RKO (cell line): ENCODE measurements at places on chromosomes 11 and 22.

DNA sequence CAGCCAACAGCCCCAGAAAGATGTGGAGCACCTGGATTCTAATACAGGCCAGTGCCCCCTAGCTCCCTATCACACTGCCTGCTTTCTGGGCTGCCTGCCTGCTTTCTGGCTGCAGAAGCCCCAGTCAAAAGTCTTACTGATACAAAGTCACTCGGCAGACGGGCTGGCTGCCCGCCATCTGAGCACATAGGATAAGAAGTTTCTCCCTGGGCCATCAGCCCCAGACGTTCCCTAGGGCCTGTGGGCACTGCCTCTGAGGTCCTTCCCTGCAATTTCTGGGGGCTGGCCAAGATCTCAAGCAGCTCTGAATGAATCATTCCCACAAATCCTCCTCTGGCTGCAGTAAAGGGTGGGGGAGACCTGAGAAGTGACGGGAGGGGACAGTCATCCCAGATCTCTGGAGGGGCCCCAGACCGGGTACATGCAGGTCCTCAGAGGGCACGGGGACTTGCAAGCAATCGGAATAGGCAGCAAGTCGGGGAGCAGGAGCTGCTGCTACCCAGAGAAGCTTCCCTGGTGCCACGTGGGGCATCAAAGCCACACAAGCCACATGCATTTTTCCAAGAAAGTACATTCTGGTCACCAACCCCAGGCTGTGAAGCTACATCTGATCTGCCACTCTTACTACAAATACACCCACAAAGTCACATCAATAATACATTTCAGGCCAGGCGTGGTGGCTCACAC lies 4.7 kb downstream of the TPST2 start:
- DNase-seq = peak; percentile 32

DNA sequence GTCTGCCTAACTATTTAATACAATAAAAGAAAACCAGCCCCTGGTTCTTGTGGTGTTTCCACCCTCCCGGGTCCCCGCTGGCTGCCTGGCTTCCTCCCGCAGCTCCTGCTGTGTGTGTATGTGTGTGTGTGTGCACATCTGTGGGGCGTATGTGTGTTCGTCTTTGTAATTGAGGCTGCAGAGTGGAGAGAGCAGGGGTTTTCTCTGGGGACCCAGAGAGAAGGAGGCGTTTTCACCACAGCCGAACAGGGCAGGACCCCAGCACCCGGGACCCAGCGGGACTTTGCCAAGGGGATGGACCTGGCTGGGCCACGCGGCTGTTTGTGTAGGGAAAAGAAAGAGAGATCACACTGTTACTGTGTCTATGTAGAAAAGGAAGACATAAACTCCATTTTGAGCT lies 42.7 kb downstream of the IGLL1 start:
- no peak for DNase-seq

DNA sequence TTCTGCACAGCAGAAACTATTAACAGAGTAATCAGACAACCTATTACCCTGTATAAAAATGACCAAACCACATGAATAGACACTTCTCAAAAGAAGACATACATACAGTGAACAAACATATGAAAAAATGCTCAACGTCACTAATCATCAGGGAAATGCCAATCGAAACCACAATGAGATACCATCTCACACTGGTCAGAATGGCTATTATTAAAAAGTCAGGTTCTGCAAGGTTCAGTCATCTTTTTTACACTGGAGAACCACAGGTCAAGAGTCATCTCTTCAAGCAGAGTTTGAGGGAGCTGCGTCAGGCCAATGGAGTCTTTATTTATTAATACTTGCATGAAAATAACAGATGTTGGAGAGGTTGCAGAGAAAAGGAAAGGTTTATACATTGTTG lies 40.4 kb downstream of the RCN1 start:
- DNase-seq = no peak

- DNase-seq = no peak
Observed at GRCh38 chr11:112761911-112762706, 199.1 kb upstream of the NCAM1 start.

- no peak for DNase-seq
Observed at GRCh38 chr11:131612533-131612932, 242.1 kb downstream of the NTM start.

DNA sequence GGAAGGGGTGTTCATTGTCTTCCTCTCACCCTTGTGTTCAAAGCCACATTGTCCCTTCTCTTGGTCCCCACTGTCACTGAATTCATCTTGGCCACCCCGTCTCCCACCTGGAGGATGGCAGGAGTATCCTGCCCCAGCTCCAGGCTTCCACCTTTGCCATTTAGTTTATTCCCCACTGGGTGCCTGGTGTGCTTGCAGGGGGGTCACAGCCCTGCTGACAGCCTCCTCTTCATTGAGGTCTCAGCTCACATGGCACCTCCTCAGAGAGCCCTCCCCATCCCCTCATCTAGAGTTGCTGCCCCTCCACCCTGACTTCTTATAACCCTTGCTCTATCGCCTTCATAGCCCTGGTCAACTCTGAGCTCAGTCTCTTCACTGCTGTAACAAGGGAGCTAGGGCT lies 36.6 kb downstream of the KIAA1671 start:
- DNase-seq = no peak

- peak; percentile 43 for DNase-seq
Observed at GRCh38 chr11:46590740-46591605, 2.9 kb downstream of the AMBRA1 start.

DNA sequence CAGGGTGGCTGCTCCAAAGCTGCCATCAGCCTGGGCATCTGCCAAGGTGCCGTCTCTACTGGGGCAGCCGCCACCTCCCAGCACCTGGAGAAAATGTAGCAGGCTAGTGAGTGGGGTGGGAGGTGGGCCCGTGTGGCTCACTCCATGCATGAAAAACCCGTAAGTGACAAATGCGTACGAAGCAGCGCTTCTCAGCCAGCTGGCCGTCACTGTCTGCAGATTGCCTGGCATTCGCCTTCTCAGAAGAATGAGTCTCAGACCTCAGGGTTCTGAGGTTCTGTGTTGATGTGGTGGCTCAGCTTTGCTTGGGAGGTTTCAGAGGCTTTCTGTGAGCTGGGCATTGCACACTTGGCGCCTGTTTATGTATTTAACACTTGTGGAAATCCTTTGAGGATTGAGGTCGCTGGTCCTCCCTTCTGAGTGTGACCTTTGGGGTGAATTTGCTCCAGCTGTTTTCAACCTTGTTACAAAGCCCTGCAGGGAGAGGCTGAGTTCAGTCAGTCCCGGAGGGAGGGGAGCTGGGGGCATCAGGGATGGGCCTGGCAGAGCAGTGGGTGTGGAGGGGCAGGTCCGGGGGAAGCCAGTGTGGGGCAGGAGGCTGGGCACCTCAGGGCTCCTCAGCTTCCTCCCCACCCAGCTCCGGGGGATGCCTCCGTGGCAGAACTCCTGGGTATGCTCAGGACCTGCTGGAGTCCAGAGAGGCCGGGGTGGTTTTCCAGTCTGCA lies 977.0 kb downstream of the TBC1D22A start:
- DNase-seq = no peak

GRCh38 chr11:127114035-127114434 lies 113.5 kb upstream of the KIRREL3 start:
- DNase-seq = no peak

DNA sequence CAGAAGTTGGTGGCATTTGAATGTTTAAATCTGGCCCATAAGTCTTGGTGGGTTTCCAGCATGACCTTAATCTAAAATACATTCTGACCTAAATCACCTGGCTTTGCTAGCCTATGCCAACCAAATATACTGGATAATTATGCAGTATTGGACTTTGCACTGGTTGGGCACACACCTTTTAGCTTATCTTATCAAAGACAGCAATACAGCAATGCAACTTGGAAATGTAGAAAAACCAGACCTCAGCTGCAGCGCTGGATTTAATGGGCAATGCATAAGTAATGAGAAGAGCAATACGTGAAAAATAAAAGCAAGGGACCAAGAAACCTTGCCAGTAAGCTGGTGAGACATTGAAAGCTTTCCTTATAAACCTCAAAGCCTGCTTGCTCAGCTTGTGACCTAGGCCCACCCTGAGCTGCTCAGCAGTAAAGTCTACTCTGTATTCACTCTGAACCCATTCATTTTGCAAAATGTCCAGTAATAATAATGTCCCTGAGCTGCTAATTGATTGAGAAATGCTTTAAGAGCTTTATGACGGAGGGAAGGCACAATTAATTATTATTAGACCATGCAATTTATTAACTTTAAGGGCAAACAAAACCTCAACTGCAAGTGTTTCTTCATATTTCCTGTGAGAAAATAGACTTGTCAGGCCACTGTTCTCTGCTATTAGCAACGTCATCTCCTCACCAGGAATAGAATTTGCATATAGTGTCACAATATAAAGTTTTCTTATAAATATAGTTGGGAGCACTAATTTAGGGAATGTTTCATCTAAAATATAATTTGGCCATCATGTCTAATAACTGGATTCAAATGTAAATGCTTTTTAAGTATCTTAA lies 49.4 kb upstream of the CEP295 start:
- no peak for DNase-seq

- DNase-seq = no peak
Observed at GRCh38 chr11:35932121-35932520, 11.7 kb upstream of the LDLRAD3 start.

DNA sequence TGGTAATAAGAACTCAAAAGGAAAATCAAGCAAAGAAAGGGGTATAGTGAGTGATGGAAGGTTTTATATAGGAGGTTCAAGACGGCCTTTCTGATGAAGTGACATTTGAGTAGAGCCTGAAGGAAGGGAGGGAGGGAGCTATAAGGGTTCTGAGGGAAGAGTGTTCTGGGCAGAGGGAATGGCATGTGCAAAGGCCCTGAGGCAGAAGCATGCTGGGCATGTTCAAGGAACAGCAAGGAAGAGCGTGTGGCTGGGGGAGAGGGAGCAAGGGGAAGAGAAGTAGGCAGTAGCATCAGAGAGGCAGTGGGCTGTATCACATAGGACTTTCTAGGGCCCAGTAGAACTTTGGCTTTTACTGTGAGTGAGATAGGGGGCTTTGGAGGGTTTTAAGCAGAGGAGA lies 108.9 kb upstream of the NAV2 start:
- no peak for DNase-seq

DNA sequence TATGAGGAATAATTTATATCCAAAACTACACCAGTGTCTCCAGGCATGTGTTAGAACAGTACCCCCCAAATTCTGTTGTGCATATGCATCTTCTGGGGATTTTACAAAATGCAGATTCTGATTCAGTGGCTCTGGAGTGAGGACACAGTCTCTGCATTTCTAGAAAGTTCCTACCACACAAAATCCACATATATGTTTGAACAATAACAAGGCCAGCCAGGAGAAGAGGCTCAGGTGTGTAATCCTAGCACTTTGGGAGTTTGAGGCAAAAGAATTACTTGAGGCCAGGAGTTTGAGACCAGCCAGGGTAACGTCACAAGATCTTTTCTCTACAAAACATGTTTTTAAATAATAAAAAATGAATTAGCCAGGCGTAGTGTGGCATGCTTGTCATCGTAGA lies 84.9 kb downstream of the ZNF280B start:
- no peak for DNase-seq

GRCh38 chr11:64251016-64251752 lies at the start of gene PLCB3:
Gene PLCB3 (plus strand): TSS chr11:64251530. CDS start chr11:64251650, 120 bp downstream.
- peak; percentile 59 for DNase-seq

DNA sequence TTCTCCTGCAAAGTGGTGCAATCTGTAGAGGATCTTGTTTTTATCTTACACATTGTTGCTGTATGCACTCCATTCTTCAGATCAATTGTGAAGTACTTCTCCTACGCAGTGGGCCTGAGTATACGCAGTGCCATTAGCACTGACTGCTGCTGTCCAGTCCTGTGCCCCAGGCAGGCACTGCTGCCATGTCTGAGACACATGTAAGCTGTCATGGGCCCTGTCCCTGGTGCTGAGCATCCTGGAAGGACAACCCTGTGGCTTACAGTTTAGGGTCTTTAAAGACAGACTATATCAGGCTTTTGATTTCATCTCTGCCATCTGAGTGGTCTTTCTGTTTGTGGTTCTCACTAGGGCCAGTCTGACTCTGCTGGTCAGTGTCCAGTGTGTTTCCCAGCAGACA lies 44.8 kb upstream of the PTPN5 start:
- DNase-seq = no peak

GRCh38 chr11:65487467-65488272 lies 11.2 kb upstream of the MALAT1 start:
- DNase-seq = peak; percentile 98

DNA sequence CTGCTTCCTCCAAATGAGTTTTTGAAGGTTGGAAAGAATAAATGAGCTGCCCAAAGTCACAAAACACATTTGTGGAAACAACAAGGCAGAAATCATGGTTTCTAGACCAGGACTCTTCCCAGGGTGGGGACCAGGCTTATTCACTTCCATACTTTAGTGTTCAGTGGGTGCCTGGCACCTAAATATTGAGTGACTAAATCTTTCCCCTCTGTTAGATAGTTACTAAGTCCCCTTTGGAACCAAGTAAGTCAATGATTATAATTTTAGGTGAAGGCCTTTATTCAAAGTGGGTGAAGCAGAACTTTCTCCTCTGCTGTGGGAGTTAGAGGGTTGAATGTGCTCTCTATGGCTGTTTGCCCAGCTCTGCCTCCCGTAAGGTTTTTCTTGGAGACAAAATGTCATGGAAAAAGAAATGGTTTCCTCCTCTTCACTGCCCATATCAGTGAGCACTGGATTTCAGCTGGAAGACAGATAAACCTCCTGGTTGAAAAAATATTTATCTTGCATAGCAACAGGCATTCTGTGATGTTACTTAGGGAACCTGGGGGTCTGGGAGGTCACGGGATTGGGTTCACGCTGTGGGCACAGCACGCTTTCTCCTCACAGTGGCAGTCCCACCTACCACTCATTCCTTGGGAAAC lies 117.8 kb downstream of the CCDC81 start:
- DNase-seq = no peak

- peak; percentile 28 for DNase-seq
Observed at GRCh38 chr11:111069066-111069465, 176.5 kb upstream of the POU2AF2 start.

GRCh38 chr11:93846411-93846810 lies 4.0 kb downstream of the VSTM5 start:
- no peak for DNase-seq

- DNase-seq = no peak
Observed at GRCh38 chr22:24181996-24182899, 961 bp downstream of the SUSD2 start.

- no peak for DNase-seq
Observed at GRCh38 chr11:125176866-125177265, 12.3 kb downstream of the PKNOX2 start.

DNA sequence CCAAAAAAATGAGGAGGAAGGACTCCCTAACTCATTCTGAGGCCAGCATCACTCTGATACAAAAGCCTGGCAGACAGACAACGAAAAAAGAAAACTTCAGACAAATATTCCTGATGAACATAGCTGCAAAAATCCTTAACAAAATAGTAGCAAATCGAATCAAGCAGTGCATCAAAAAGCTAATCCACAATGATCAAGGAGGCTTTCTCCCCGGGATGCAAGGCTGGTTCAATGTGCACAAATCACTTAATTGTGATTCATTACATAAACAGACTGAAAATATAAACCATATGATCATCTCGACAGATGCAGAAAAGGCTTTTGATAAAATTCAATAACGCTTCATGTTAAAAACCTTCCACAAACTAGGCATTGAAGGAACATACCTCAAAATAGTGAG lies 16.4 kb downstream of the MTMR2 start:
- DNase-seq = no peak
